ENCODE measurements at places on chromosomes 7 and 10.
A peak's percentile ranks its signal among the peaks of the same experiment; 100 is the strongest.

DNA sequence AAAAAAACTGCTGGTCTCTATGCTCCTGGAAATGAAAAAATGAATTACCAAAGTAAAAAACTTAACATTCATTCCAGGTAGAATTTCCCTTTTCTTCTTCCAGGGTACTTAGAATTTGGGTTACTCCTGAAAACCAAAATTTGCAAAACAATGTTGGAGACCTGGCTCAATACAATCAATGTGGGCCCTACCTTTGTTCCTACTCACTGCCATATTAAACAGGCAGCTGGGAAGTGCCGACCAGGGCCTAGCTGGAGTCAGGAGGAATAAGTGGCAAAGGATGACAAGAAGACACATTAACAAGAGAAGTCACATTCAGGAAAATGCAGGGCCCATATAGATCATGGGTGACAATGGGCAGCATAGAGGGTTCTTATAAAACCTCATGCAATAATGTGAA is 6.4 kb upstream of the AGK start:
- no peak for DNase-seq

DNA sequence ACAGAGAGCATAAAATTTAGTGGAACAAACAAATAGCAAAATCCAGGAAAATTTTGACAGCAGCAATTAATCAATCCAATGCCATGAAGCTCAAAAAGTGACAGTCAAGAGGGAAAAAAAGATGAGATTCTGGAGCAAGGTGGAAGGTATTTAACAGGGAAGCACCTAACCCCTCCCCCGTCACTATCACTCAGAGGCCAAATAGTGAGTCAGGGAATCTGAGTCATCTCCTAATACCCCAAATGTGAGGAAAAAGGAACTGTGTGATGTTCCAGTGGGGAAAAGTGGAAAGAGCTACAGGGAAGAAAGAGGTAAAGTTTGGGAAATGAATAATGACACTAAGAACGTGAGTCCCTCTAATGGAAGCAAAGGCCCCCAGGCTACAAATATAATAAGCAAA is 113.2 kb upstream of the PHF14 start:
- no peak for DNase-seq

- DNase-seq: no peak
Observed at GRCh38 chr10:34191406-34191805, 623.7 kb downstream of the PARD3 start.

DNA sequence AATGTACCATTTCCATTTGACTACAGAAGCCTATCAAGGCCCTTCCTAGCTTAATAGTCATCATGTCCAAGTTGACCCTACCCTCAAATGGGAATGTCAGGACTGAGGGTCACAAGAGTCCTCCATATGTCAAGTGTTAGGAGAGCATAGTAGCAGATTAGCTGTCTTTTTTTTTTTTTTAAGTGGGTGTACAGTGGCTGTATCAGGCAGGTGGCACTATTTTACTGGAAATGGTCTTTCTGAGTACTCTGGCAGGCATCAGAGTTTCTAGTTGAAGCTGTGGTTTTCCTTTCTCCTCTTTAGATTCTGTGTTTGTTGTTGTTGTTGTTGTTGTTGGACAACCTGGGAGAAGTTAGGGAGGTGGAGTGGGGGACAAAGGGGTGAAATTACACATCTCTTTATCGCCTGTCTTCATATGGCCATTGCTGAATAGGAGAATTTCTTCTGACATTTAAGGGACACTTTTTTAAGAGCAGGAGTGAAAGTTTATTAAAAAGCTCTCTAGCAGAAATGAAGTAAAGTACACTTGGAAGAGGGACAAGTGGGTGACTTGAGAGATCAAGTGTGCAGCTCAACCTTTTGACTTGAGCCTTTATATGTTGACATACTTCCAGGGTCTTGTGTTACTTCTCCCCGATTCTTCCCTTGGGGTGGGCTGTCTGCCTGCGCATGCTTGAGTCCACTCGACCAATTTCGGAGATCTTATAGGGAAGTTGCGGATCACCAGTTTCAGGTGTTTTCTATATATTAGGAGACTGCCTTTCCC is 104.1 kb upstream of the FOXP2 start:
- peak; percentile 46 for DNase-seq
